Posterior vena cava (tissue), 2 donors: ENCODE measurements at places on chromosomes 5 and 9. TPM values are rescaled to one million over a fixed set of nuclear protein-coding genes. Genes with fewer than 3 reads are reported as not detected.
A peak's percentile ranks its signal among the peaks of the same experiment; 100 is the strongest.

- no peak for DNase-seq
Measured at GRCh38 chr9:83035143-83035542, 27.8 kb downstream of the RASEF start.

DNA sequence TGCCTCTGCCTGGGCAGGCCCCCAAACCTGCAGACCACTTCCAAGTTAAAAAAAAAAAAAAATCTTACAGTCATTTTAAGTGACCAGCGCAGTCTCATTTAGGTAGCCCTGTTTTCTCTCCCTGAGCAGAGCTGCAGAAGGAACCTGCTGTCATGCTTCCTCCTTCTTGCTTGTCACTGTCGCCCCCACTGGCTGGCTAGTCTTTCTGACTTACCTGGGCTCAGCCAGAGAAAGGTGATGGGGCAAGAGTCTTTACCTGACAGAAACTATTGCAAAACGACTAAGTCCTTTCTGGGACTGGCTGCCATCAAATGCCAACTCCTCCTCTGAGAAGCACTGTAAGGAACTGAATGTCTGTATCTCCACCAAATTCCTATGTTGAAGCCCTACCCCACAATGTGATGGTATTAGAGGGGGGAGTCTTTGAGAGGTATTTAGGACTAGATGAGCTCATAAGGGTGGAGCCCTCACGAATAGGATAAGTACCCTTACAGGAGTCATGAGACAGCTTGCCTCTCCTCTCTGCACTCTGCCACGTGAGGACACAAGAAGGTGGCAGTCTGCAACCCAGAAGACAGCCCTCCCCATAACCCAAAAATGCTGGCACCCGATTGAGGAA is 58.4 kb upstream of the SHC3 start:
- no peak for DNase-seq

The AFF4 gene
- 78.2 TPM for total RNA-seq

GRCh38 chr9:27726244-27727081 is 153.2 kb upstream of the C9orf72 start:
- DNase-seq: no peak

The SLC25A46 gene
- total RNA-seq: 41.1 TPM

- no peak for DNase-seq
Measured at GRCh38 chr9:118734696-118735095, 634.5 kb downstream of the BRINP1 start.

GRCh38 chr9:34777666-34778065 is 67.7 kb upstream of the CCL21 start:
- no peak for DNase-seq

The TYRP1 gene
- total RNA-seq: 0.67 TPM

The RASGEF1C gene
- total RNA-seq: 0.24 TPM

- DNase-seq: peak; percentile 77
Measured at GRCh38 chr9:35705372-35705771, 15.6 kb upstream of the TPM2 start.

GRCh38 chr5:141681695-141682641 is at the start of gene ARAP3:
Gene ARAP3, minus strand, starts transcription at chr5:141682230. Its CDS starts 1,744 bp downstream, at chr5:141680486.
- DNase-seq: peak; percentile 95

DNA sequence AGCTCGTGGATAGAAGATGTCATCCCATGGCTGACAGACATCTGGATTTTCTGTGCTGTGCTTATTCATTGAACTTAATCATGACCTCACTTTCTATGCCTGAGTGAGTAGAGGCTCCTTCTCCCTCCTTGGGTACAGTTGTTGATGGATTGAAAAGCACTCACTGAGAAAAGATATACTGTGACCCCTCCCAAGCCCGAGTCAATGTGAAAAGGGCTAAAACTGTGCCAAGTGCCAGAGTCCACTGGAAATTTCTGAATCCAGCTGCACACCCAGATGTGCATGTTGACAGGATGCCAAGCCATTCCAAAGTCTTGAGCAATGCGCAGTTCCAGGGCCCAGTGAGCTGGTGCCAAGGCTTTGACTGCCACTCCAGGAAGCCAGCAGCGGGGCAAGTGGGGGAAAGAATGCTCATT is 473.0 kb downstream of the NTRK2 start:
- no peak for DNase-seq

GRCh38 chr5:4048398-4048797 is 452.8 kb downstream of the IRX1 start:
- DNase-seq: no peak

GRCh38 chr5:12885018-12885417 is 980.8 kb upstream of the CTNND2 start:
- no peak for DNase-seq

The LIFR gene
- total RNA-seq: 75.0 TPM

- no peak for DNase-seq
Measured at GRCh38 chr5:34009610-34010009, 1.8 kb upstream of the AMACR start.

GRCh38 chr5:133494923-133495246 is 117.5 kb downstream of the FSTL4 start:
- DNase-seq: no peak

DNA sequence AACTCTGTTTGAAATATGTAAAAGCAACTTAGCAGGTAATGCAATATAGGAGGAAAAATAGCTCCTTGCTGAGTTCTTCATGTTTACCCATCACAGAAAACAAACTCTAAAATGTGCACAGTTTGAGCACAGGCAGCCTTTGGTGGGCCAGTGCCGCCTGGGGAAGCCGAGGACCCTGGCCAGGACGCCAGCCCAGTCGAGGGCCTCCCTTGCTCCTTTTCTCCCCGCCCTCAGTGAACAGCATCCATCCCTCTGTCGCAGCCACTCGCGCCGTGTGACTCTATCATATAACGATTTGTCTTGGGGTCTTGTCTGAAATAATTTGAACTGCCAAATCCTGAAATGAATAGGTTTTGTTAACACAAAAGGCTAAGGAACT is 286.7 kb upstream of the IRX4 start:
- peak; percentile 58 for DNase-seq

The PFN3 gene
- not detected for total RNA-seq

GRCh38 chr5:848671-849111 is 2.1 kb downstream of the ZDHHC11 start:
- peak; percentile 73 for DNase-seq

- no peak for DNase-seq
Measured at GRCh38 chr5:135246923-135247795, 151.9 kb downstream of the MACROH2A1 start.

- DNase-seq: no peak
Measured at GRCh38 chr5:143347046-143347445, 56.4 kb downstream of the NR3C1 start.
